ENCODE measurements at places on chromosomes 4 and X.

GRCh38 chrX:20527558-20528011 is 260.9 kb upstream of the RPS6KA3 start:
- no peak for DNase-seq

DNA sequence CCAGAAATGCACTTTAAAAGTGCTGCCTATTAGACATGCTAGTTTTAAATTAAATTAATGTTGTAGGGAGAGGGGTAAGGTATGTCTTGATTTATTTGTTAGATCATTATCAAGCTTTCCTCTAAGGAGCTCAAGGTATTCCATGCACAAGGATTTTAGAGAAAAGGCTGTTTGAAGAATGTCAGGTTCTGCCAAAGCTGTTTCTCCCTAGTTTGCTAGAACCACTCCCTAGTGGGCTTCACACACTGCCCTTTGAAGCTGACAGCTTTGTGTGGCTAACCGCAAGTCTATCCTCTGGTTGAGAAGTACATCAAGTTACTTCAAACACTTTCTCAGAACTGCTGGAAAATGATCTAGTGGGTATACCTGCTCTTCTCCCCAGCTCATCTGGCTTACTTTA is 32.3 kb downstream of the RASL11B start:
- no peak for DNase-seq

DNA sequence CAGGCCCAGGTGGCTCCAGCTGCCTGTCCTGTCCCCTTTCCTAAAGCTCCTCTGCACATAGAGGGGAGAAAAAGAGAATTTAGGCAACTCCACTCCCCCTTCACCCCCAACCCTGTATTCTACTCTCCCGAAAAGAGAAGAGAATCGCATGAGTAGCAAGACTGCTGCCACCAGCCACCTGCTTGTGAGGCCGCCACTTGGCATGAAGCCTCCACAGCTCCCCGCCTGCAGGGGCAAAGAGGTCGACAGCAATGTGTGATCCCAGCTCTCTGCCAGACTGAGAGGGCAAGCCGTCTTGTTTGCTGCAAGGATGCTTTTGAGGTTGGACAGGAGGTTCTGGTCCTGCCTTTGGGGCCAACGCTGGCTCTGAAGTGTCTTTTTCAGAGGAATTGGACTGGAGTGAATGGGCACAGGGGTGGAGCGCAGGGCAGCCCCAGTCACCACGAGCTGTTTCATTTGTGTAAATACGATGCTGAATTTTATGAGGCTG is 77.1 kb downstream of the STARD8 start:
- DNase-seq = no peak

DNA sequence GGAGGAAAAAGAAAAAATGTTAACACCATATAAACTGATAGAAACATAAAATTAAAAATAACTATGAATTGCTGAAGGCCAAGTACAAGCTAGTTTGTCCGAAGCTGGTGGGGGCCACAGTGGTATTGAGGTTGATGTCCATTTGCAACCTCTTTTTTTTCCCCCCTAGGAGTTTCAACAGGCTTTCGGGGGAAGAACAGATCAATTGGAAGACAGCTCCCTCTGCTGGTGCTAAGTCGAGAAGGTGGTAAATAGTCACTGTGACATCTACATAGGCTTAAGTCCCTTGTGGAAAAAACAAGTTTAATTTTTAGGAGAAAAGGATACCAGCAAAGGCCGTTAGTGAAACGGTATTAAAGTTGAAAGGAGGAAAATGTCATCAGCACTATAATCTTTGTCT is 115.7 kb upstream of the ZXDA start:
- DNase-seq = no peak

DNA sequence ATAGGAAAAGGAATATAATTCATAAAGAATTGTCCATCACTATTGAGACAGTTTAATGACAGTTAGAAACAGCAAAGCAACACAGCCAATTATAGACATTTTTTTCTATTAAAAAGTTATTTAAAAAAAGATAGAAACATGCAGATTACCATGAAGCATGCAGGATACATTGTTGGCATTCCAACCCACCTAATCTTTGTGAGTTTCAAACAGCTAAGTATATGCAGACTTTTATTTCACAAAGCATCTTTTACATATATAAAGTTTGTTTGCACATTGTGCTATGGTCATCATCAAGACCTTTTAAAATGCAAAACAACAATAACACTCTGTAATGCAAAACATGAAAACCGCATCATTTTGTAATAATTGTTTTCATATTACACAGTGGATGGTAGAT is 125.9 kb upstream of the ETNPPL start:
- DNase-seq = no peak

DNA sequence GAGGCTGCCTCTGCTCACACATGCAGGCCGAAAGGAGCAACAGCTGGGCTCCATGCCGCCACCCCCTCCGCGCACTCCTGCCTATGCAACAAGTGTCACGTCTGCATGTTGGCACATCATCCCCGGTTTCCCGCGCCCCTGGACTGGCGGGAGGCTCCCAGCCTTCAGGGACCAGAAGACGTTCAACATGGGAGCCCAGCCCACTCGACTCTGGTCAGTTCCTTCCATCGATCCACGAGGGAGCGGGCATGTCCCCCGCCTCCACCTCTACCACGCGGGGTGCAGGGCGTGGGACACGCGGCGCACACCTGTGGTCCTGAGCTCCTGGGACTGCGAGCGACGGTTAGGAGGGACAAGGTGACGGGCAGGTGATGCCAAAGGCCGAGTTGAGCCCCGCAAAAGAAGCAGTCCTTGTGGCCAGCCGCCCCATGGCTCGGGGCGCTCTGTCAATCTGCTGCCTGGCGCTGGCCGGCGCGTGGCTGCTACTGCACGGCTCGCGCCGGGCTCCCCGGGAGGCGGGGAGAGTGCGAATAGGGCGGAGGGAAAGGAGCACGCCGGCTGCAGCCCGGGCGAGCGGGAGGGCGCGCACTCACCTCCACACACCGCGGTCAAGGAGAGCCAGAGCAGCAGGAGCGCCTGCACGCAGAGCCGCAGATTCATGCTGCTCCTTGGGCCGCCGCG is 645 bp downstream of the APLN start:
- no peak for DNase-seq

DNA sequence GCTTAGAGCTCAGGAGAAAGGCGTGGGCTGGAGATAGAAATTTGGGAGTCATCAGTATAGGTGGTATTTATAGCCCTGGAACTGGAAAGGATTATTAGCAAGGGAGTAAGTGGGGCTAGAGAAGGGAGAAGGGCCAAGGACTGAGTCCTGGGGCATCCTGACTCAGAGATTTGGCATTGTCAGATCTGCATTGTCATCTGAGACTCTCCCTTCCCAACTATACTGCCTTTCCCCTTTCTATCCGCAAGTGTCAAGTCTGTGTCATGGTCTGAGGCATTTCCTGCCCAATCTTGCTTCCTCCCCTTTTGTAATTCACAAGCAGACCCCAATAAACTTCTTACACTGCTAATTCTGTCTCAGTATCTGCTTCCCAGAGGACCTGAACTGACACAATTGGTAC is 24.4 kb upstream of the SLC25A43 start:
- DNase-seq = no peak

All from D721Med (cell line).